GM13976 (cell line): ENCODE measurements at places on chromosomes 5 and 9.

GRCh38 chr5:90940227-90940995 lies 381.8 kb downstream of the ADGRV1 start:
- peak; percentile 61 for DNase-seq

GRCh38 chr9:137679695-137680305 lies 61.0 kb downstream of the EHMT1 start:
- DNase-seq = no peak

- no peak for DNase-seq
Observed at GRCh38 chr9:36888551-36888950, 145.5 kb downstream of the PAX5 start.

- DNase-seq = no peak
Observed at GRCh38 chr5:177538876-177539275, 15.5 kb downstream of the FAM193B start.

- DNase-seq = peak; percentile 88
Observed at GRCh38 chr9:133238851-133239532, 29.9 kb upstream of the OBP2B start.

DNA sequence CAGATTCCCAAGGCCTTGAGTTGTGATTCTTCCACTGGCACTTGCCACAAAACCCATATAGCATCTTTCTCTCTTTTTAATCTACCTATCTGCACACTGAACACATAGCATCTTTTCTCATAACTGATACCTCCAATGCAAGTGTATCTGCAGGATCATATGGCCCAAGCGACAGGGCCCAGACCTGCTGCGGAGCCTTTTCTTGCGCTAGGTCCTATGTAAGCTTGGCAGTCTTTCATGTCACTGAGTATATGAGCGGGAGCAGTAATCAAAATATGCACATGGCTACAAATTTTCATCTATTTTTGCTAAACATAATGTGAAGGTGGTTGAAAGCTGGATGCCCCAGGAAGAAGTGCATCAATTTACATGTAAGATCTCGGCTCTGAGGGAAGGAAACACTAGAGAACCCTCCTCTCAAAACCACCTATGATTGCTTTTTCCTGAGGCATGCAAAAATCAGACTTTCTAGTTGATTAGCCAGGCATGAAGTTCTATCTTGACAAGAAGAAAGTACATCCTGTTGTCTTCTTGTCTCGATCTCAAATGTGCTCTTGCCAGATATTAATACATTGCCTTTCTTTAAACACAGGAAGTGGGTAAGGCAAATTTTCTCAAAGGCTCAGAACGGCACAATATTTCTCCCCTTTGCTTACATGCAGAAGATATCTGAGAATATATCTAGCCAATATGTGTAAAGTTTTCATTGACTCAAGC lies 26.9 kb upstream of the CEMIP2 start:
- DNase-seq = peak; percentile 48

DNA sequence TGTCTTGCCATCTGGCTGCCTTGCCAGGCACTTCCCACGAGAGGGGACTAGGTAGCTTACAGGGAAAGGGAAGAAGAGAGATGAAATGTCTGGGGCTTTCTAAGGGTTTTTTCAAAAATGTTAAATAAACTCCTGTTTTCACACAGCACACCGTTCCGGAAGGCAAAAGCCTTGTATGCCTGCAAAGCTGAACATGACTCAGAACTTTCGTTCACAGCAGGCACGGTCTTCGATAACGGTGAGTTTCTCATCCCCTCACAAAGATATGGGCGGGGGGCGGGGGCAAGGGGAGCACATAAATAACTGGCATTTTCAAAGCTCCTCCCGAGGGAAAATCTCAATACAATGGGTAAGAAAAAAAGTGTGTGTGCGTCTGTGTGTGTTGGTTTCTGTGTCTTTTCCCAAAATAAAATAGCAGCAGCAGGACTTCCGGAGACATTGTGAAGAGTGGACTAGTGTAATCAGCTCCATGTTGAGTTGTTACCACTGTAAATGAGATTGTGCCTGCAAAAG lies 189.6 kb downstream of the NR3C1 start:
- peak; percentile 80 for DNase-seq

DNA sequence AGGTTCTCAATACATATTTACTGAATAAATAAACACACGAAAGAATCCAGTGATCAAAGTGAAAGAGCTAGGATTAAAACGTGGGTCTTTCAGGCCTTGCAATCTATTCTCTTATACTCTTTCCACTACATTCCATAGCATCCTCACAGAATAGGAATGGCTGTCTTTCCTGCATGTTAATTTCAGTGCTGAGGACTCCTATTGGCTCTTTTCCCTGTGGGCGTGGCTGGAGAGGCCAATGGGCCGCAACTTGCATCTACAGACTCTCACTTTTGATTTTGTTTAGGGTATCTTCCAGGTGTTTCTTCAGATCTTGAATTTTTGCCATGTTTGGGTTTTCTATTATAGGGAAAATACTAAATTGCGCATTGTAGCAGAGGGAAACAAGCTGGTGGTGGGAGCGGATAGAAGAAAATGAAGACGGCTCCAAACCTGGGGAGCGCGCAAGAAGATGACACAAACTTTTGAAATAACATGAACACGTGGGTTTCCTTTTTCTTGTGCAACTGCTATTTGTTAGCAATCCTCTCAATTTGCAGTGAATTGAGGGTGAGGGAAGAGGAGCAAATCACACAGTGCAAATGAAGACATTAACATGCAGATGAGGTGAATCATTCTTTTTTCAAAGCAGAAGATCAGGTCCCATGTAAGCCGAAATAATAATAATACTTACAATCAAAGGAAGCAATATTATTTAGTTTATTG lies 93.9 kb downstream of the GCNT1 start:
- no peak for DNase-seq

DNA sequence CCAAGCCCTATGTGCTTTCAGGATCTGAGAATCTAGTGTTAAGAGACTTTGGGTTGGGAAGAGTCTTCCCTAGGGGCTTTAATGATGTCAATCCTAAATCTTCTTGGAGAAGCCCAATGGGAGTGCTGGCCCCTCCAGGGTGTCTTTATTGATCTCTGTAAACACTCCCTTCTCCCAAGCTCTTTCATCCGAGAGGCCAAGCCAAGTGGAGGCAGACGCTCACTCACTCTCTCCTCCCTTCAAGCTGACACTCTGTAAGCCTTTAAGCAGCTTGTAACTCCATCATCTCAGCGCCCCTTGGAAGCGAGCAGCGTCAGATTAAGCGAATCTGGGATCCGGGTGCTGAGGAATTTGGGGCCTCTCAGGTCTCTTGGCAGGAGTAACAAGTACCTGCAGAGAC lies 37.7 kb downstream of the SPARC start:
- DNase-seq = no peak

DNA sequence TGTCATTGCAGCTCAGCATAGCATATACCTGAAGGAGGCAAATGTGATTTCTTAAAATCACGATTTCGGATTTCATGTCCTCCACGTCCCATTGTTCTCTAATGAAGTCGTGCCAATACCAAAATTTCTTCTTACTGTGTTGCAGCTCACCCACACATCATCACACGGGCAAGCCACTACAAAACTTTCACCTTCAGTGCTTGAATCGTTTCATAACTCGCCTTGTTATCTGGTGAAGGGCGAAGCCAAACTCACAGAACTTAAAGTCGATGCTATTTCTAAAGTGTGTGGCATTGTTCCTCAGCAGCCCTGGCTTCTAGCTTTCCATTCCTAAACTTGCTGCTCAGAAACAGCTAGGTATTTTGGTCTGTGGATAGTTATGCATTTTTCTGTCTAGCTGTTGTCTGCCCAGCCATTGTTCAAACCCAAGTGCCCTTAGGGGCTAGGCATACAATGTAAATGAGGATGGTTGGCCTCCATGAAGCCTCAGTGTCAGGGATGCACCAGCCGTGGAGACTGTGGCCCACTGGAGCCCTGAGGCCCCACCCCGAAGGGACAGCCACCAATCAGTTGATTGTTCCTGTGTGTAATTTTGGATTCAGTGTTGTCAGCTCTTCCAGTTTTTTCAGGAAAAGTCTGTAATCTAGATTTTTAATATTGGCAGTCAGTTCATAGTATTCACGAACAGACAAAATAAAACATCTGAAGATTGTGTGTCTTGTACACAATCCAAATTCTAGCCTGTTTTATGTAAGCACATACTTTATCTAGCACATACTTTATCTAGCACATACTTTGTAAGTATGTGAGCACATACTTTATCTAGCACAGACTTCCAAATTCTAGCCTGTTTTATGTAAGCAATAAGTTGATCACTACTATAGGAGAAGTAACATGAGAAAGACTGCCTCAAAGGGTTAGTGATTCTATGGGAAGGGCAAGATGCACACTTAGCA lies 112.8 kb downstream of the DAPK1 start:
- DNase-seq = no peak

GRCh38 chr9:116002181-116002580 lies 151.4 kb upstream of the PAPPA start:
- no peak for DNase-seq

DNA sequence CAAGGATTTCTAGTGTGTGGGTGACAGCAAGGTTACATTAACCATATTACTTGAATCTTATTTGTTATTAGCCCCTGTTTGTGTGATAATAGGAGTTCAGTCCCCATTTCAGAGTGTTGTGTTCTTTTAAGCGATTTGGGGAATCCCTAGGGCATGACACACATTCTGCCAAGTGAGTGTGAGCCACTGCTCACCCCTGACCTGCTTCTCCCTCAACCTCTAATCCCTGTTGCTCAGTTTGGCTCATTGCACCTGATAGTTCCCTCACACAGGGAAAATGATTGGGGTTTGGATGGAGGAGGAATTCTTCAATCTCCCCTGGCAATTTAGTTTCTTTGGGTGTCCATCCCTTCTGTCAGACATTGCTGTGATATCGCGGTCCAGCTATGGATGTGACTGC lies 149.2 kb downstream of the DMRTA1 start:
- DNase-seq = no peak

- DNase-seq = peak; percentile 28
Observed at GRCh38 chr5:143134900-143135299, 268.6 kb downstream of the NR3C1 start.

- no peak for DNase-seq
Observed at GRCh38 chr9:84151640-84152039, 171.0 kb downstream of the RMI1 start.

DNA sequence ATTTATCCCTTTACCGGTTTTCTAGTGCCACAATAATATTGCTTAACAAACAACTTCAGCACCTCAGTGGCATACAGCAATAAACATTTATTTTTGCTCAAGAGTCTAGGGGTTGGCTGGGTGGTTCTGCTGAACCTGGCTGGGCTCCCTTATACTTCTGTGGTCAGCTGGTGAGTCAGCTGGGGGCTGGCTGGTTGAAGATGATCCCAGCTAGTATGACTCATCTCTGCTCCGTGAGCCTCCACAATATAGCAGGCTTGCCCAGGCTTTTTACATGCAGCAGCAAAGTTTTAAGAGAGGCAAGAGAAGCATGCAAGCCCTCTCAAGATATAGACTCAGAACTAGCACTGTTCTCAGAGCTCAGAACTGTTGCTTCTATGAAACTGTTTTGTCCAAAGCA lies 523.5 kb upstream of the CLINT1 start:
- DNase-seq = peak; percentile 36

- DNase-seq = no peak
Observed at GRCh38 chr5:171537923-171538537, 118.6 kb downstream of the FGF18 start.

- DNase-seq = no peak
Observed at GRCh38 chr5:30921388-30921787, 272.1 kb upstream of the CDH6 start.

- no peak for DNase-seq
Observed at GRCh38 chr5:103347716-103348423, 89.3 kb downstream of the MACIR start.

DNA sequence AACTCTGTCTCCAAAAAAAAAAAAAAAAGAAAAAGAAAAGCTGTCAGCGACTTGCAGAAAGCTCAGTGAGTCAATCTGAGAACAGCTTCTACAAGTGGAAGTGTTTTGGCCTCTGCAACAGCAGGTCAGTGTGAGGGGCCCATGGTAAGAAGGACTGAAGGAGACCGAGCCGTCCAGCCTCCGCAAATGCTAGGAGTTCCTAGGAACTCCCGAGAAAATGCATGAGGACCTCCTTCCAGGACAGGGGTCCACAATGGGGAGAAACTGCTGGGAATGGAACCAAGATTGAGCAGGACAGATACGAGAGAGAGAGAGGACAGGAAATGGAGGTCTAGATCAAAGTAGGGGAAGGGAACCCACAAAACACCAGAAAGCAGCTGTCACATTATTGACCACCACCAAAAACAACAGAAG lies 180.5 kb downstream of the CRB2 start:
- peak; percentile 54 for DNase-seq

- no peak for DNase-seq
Observed at GRCh38 chr5:136763548-136763947, 398.2 kb upstream of the TRPC7 start.

DNA sequence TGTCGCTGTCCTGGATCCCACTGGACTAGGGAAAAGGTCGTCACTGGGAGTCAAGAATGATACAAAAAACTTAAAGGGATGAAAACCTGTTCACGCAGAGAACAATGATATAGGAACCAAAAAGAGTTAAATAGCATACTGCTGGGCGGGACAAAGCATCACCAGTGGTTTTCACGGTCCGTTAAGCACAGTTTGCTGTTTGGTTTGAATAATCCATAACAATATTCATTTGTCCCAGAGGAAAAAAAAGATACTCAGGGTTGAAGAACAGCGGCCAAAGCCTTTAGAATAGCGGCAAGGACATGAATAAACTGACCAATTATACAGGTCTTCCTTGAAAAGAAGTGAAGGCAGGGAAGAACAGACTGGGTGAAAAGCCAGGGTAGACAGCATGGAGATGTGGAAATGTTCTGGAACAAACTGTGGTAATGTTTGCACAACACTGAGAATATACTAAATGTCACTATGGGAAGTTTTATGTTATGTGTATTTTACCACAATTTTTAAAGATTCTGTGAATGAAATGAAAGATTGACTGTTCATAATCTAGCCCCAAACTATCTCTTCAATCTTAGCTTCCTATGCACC lies 60.8 kb downstream of the MTMR12 start:
- no peak for DNase-seq

GRCh38 chr9:115456515-115456914 lies 338.6 kb upstream of the TNC start:
- DNase-seq = no peak

DNA sequence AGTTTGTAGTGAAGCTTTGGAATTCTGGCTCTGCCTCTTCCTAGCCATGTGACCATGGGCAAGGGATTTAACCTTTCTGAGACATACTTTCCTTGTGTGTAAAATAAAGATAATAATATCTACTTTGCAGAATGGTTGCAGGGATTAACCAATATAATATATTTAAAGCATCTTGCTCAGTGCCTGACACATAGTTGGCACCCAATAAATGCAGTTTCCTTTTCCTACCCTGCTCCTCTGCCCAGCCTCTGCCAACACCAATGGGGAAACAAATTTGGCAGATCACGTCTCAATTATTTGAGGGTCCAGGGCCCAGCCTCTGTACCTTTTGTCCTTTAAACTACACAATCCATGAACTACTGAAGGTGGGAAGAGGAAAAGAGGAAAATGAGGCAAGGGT lies 91.1 kb downstream of the NRG2 start:
- DNase-seq = no peak
